ENCODE measurements at places on chromosomes 2 and 18. TPM values are rescaled to one million over a fixed set of nuclear protein-coding genes. Genes with fewer than 3 reads are reported as not detected.

Gene AKAIN1
- total RNA-seq: not detected

Gene CHRNG
- not detected for total RNA-seq

Gene FSHR
- total RNA-seq: not detected

Gene ESPNL
- total RNA-seq: not detected

Gene TEKT4
- total RNA-seq: not detected

Gene SNX17
- 138 TPM for total RNA-seq

Gene ITPRIPL1
- total RNA-seq: 3.2 TPM

Gene ATG9A
- 71.1 TPM for total RNA-seq

Gene HIBCH
- total RNA-seq: 11.8 TPM

Gene SH2D6
- total RNA-seq: not detected

Gene SLC19A3
- not detected for total RNA-seq

Gene VSNL1
- total RNA-seq: not detected

Gene BUB1
- total RNA-seq: 49.7 TPM

Gene IHH
- not detected for total RNA-seq

Gene WDPCP
- total RNA-seq: 4.0 TPM

Gene ICA1L
- total RNA-seq: 2.1 TPM

Gene TRIM43B
- not detected for total RNA-seq

Gene C1D
- 23.1 TPM for total RNA-seq

Gene WNT6
- total RNA-seq: not detected

Gene CNNM3
- total RNA-seq: 5.1 TPM

Gene NAT8
- not detected for total RNA-seq

Gene GALR1
- total RNA-seq: not detected

Gene FAM124B
- 22.1 TPM for total RNA-seq

Gene POTEJ
- total RNA-seq: not detected

Gene AAK1
- 39.5 TPM for total RNA-seq

Gene ANKRD30B
- not detected for total RNA-seq

Gene SCN7A
- total RNA-seq: not detected

Gene TMEM200C
- total RNA-seq: not detected

Gene EN1
- not detected for total RNA-seq

Gene TFPI
- total RNA-seq: 145 TPM

Gene KCNK3
- total RNA-seq: not detected

Gene CRYGD
- not detected for total RNA-seq

Gene ARHGEF4
- total RNA-seq: not detected

Gene HTRA2
- total RNA-seq: 23.4 TPM

Gene NLRC4
- not detected for total RNA-seq

Gene ACVR1C
- total RNA-seq: not detected

Gene SERPINB11
- total RNA-seq: not detected

Gene ALKAL2
- total RNA-seq: not detected

Gene TMEM182
- total RNA-seq: 0.20 TPM

Gene CBLN2
- 0.10 TPM for total RNA-seq

Gene EGR4
- total RNA-seq: not detected

Gene GRHL1
- total RNA-seq: 0.94 TPM

Gene CNTNAP5
- total RNA-seq: not detected

Gene LRP2
- not detected for total RNA-seq

Gene UGT1A4
- not detected for total RNA-seq

Gene CIDEA
- 8.2 TPM for total RNA-seq

Gene ATP6V1B1
- not detected for total RNA-seq

Gene NGEF
- 0.53 TPM for total RNA-seq

Gene TRAK2
- 22.8 TPM for total RNA-seq

Gene KIF1A
- total RNA-seq: 0.13 TPM

Gene CPO
- not detected for total RNA-seq

Gene ABHD1
- not detected for total RNA-seq

Gene CD8A
- total RNA-seq: not detected

Gene CYB5A
- 105 TPM for total RNA-seq

Gene NT5DC4
- not detected for total RNA-seq

Gene C2orf15
- total RNA-seq: not detected

Gene CTLA4
- total RNA-seq: 0.30 TPM

All from mammary microvascular endothelial cell (primary cell).